ENCODE measurements at places on chromosomes 12 and 14.

DNA sequence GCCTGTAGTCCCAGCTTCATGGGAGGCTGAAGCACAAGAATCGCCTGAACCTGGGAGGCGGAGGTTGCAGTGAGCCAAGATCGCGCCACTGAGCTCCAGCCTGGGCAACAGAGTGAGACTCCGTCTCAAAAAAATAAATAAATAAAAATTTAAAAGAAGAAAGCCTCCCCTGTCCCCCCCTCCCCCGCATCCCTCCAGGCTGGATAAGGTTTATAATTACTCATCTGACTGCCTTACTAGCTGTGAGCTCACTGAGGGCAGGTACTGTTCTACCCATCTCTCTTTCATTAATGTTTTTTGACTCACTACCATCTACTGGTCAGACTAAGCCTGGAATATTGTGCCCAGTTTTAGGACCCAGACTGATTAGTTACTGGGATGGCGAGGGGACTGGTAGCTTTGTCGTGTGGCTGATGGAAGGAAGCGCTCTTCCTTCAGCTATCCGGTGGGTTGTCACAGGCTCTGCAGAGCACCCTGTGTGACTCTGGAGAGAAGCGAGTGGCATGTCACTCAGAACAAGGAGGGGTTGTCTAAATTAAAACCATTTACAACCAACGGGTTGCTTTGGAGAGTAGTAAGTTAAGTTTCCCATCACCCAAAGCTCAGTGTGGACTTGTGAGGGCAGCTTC lies 16.9 kb downstream of the EVL start:
- no peak for DNase-seq

- DNase-seq, result no peak
Measured at GRCh38 chr14:78227248-78228077, 57.3 kb downstream of the NRXN3 start.

DNA sequence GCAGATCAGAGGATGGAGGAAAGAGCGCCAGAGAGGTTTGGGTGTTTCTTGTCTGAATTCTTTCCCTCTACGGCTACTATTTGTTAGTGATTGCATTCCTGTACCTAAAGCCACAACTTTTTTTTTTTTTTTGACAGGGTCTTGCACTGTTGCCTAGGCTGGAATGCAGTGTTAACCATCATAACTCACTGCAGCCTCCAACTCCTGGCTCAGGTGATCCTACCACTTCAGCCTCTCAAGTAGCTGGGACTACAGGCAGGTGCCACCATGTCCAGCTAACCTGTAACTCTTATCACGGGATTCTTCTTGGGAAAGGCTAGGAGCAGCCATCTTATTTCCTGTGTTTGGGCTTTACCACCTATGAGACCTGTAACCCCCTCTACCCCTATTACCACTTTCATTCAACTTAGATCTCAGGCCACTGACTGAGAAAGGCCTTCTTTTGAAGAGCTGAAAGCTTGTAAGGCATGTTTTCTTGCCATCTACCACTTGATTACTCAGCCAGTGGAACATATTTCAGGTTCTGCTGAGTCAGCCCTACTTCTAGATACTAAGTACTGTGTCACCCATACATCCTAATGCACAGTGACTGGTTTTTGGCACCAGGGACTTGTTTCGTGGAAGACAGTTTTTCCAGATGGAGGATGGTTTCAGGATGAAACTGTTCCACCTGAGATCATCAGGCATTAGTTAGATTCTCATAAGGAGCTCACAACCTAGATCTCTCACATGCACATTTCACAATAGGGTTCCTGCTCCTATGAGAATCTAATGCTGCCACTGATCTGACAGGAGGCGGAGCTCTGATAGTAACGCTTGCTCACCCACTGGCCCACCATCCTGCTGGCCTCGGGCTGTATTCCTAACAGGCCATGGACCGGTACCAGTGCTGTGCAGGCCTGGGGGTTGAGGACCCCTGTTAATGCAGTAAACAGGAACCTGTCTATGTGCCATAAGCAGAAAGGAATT lies 6.9 kb downstream of the VEZT start:
- no peak for DNase-seq

- no peak for DNase-seq
Measured at GRCh38 chr14:52522581-52523345, 29.5 kb downstream of the TXNDC16 start.

- no peak for DNase-seq
Measured at GRCh38 chr14:103624860-103625259, 4.2 kb upstream of the KLC1 start.

GRCh38 chr12:2897418-2897817 lies 6.7 kb downstream of the TULP3 start:
- DNase-seq, result no peak

- DNase-seq, result no peak
Measured at GRCh38 chr12:51937926-51938325, 13.6 kb upstream of the ACVR1B start.

GRCh38 chr12:46384451-46385309 lies 12.1 kb upstream of the SLC38A2 start:
- DNase-seq, result no peak

DNA sequence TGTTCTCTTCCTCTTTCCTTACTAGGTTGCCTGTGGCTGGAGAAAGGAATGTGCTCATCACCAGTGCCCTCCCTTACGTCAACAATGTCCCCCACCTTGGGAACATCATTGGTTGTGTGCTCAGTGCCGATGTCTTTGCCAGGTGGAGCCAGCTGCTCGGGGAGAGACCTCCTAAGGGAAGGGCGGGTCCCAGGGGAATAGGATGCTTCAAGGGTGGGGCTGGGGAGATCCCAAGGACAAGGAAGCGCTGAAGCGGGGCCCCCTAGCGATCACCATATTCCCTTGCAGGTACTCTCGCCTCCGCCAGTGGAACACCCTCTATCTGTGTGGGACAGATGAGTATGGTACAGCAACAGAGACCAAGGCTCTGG lies 10.2 kb downstream of the MARS1 start:
- DNase-seq, result no peak

DNA sequence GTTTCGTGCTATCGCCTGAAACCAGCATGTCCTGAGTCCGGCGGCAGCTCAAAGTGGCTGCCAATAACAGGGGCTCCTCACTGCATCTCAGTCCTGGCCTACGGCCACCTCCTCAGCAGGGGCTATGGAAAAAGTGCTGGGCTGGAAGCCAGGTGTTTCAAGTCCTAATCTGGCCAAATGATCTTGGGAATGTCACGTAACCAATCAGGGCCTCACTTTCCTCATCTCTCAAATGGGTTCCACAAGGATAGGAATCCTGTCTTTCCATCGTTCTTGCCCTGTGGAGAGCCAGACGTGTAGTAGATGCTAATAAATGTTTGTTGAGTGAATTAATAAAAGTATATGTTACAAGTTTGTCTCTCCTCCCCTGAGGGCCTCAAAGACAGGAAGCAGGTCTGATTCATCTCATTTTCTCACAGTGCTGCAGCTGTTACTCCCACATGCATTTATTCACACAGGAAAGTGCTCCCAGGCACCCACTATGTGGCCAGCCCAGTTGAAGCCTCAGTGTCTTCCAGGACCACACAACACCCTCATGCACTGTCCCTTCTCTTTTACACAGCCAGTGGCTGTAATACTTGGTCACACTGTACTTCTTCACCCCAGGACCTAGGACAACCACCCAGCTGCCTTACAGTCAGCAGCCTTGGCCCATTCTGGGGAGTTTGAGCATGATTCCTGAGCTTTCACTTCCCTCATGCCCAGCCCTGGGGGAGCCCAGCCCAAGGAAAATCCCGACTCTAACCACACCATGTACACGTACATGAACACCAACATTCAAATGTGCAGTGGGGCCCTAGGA lies 5.0 kb downstream of the CMKLR1 start:
- DNase-seq, result no peak

DNA sequence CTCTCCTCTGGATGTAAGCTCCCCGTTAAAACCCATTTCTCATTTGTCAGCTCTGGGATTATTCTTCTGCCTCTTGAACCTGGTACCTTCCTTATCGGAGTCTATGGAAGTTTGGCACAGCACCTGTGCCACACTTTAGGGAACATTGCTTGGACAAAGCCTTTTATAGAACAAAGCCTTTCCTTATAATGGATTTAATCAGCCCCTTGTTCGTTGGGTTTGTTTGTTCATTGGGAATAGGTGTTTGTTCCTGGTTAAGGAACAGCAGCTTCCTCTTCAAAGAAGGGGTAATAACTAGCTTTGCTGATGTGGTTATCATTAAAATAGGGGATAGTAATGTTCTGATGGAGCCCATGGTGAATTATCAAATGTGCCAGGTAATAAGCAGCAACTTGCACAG lies 70.4 kb downstream of the NRXN3 start:
- DNase-seq, result no peak

GRCh38 chr12:69428351-69429073 lies 41.7 kb upstream of the FRS2 start:
- no peak for DNase-seq

DNA sequence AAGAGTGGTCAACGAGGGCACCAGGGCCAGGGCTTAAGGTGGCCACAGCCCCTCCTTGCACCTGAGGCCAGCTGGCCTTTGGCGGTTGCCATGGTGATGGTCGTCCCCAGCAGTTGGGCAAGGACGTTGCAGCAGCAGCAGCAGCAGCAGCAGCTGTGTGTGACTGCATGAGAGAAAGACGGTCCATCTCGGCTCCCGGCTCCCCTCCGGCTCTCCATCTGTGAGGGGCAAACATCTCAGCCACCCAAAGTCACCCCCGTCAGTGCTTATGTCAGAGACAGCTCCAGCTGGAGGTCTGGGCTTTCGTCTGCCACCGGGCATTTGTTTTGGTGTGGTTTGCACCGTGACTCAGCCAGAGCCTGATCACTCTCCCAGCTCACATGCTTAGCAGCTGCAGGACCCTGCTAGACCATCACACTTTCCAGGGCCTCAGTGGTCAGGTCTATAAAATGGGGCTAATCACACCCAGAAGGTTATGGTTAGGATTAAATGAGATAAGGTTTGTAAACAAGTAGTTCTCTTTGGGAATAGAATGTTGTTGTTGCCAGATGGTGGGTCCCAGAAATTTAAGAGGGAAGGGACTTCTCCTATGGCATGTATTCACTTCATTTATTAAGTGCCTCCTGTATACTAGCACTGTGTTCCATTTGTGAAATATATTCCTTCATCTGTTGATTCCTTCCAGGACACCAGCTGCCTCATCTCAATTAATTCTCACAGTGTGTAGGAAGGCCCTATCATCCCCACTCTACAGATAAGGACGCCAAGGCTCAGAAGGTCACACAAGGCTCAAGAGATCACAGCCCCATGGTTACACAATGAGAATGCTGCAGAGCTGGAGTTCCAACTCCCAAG lies 212.6 kb upstream of the LHX5 start:
- DNase-seq, result no peak

All from HL-60 (cell line).